Stimulated activated CD4-positive, alpha-beta T cell treated with anti-CD3 and anti-CD28 coated beads, Interleukin-1b, Interleukin-23, amount 100 ng/mL, for 1 hour (primary cell): ENCODE measurements at places on chromosomes 12 and 14.

GRCh38 chr12:131283191-131283861, 329.6 kb downstream of the ADGRD1 start:
- DNase-seq = no peak

GRCh38 chr12:114686773-114687500, 3.0 kb upstream of the TBX3 start:
- no peak for DNase-seq

- DNase-seq = no peak
Observed at GRCh38 chr14:23153851-23154796, 29.3 kb downstream of the SLC7A8 start.

GRCh38 chr12:44961887-44962286, 85.8 kb upstream of the NELL2 start:
- DNase-seq = no peak

DNA sequence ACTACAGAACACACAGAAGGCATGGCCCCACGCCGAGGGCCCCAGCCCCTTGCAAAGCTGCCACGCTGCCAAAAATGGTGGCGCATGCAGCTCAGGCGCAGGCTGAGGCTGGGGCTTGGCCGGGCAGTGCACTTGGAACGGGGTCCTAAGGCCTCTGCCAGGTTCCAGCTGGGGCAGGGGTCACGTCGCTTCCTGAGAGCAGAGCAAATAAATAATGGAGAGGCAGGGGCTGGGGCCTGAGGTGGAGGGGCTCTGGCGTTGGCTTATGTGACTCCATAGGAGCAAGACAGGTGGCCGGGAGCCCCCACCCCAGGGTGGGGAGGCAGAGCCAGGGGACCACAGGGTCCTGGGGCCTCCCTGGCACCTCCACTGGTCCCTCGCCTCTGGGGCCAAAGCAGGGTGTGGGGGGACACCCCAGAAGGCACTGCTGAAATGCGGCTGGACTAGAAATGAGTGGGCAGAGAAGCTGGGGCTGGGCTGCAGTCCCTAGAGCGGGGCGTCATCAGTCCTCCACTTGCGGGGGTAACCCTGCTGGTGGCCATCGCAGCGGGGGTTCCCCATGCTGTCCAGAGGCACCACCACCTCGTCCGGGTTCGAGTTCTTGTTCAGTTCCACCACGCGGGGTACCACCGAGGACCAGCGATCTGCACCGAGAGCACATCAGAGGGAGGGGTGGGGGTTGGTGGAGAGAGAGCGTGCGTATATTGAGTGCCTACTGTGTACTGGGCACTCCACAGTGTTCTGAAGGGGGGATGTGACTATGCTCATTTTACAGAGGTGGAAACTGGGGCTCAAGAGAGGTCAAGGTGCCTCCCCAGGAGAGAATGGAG, 49.8 kb downstream of the TRPV4 start:
- DNase-seq = no peak

GRCh38 chr12:39620659-39621658, 1.4 kb upstream of the ABCD2 start:
- no peak for DNase-seq

DNA sequence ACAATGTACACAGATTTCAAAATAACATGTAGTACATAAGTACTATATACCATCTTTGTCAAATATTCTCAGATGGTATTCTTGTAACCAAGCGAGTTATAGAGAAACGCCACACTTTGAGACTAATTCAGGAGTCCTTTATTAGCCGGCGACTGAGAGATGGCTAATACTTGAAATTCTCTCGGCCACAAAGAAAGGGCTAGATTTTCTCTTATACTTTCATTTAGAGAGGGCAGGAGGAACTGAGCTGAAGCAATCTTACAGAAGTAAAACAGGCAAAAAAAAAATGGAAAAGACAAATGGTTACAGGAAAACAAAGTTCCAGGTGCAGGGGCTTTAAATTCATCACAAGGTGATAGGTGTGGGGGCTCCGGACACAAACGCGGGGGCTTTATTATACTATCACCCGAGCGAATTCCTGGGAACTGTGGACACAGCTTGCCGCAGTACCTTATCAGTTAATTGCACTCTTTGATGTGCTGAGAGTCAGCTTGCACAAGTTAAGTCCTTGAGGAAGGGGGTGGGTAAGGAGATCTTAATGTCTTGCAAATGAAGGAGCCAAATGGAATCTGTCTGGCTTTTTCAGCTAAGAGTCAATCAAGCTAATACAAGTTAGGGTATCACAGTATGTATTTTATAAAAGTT, 382.3 kb downstream of the KCNH5 start:
- no peak for DNase-seq

- DNase-seq = no peak
Observed at GRCh38 chr12:22682663-22683062, 57.7 kb downstream of the ETNK1 start.

GRCh38 chr14:68884031-68885030, 91.5 kb upstream of the ZFP36L1 start:
- DNase-seq = no peak
